ENCODE measurements at places on chromosomes 7 and 10.

DNA sequence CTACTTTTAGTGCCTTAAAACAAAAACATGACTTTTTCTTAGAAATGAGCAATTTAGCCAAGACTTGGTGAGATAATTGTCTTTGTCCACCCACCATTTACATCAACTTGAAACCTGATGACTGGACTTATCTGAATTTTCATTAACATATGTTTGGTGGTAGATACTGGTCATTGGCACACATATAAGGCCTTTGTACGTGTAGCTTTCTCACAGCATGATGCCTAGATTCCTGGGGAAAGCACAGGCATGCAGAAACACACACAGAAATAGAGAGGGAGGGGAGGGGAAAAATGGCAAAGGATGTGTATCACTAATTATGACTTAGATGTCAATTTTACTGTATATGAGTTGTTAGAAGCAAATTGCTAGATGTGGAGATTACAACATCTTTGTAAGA lies 488.4 kb downstream of the NXPH1 start:
- DNase-seq, result no peak

DNA sequence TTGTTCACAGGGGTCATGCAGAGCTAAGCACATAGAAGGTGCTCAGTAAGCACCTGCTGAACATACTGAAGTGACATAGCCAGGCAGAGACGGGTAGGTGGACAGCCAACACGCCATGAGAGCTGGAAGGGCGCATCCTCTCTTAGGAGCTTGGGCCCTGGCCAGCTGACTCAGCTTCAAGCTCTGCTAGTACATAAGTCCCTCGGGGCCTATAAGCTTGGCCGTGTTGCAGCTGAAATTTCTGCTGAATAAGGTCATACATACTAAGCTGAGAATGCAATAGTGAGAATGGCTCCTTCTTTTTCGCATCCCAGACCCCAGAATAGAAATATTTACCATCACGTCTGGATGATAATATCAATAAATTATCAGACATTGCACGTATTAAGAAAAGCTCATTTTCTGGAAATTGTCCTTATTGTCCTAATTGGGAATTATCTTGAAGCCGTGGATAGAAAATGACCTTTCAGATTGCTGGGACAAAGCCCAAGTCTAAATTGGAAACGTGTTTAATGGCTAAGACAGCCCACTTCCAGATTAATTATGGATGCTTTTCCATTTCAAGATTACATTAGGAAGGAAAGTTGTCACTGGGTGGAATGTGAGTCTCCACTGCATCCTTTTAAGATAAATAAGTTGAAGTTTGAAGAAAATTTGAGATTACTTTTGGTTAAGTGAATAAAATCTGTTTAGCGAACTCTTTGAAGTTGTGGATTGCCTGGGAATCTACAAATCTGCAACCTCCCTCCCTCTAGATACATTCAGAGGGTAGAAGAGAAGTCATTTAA lies 287.1 kb upstream of the C7orf33 start:
- DNase-seq, result peak; percentile 88

DNA sequence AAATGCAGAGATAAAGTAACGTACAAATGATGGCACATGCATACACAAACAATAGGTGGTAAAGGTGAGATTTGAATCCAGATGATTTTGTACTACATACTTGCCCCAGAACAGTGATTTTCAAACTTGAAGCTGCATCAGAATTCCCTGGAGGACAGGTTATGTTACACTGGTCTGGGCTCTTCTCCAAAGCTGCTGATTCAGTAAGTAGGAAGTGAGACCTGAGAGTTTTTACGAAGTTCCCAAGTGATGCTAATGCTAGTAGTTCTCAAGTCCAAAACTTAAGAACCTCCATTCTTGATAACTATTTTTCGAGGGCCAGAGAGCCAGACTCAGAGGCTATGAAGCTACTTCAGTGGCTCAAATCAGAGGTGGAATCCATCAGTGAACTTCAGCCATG lies 159.0 kb upstream of the POM121L12 start:
- no peak for DNase-seq

DNA sequence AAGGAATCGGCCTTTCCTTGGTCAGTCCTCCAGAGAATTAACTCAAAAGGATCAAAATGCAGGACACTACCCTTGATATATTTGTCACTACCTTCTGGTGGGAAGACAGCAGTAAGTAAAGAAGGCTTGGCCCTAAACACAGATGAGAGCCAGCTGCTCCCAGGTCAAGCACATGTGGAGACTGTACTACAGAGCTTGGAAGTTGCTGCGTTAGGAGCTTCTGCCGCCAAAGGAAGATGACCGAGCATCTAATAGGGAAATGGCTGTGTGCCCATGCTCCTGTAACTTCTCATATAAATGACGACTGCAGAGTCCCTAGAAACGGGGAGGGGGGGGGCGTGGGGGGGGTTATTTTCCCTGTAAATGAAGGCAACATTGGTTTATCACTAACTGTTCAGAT lies 59.0 kb downstream of the PODXL start:
- peak; percentile 48 for DNase-seq

- peak; percentile 13 for DNase-seq
Measured at GRCh38 chr10:5552376-5553321, 27.9 kb downstream of the CALML3 start.

- DNase-seq, result no peak
Measured at GRCh38 chr10:132375795-132376297, 21.2 kb upstream of the PWWP2B start.

All from heart left ventricle (tissue), 16 donors.